Esophagus muscularis mucosa (tissue), 4 donors: ENCODE measurements at places on chromosomes 16 and 17. TPM values are rescaled to one million over a fixed set of nuclear protein-coding genes. Genes with fewer than 3 reads are reported as not detected.
A peak's percentile ranks its signal among the peaks of the same experiment; 100 is the strongest.

Gene KRT39
- total RNA-seq, result not detected

Gene PRSS53
- 1.3 TPM for total RNA-seq

Gene TBX6
- total RNA-seq, result 1.3 TPM

Gene TBC1D3
- not detected for total RNA-seq

Gene C1QL1
- 3.8 TPM for total RNA-seq

Gene AHSP
- total RNA-seq, result not detected

GRCh38 chr16:16033208-16033717 is 83.8 kb downstream of the ABCC1 start:
- H3K27me3 ChIP-seq, result no peaks in the 10 kb centered on the region
- no peak overlapping the region for H3K4me3 ChIP-seq

- no peaks in the 10 kb centered on the region for H3K27me3 ChIP-seq
- H3K4me3 ChIP-seq, result no peak overlapping the region
- peaks cover 53% of the 10 kb centered on the region for H3K4me1 ChIP-seq
- H3K27ac ChIP-seq, result peak overlapping the region; percentile 95
- no peak for DNase-seq
- H3K36me3 ChIP-seq, result no peaks in the 10 kb centered on the region
Measured at GRCh38 chr17:50154604-50155003, 4.1 kb upstream of the PPP1R9B start.

DNA sequence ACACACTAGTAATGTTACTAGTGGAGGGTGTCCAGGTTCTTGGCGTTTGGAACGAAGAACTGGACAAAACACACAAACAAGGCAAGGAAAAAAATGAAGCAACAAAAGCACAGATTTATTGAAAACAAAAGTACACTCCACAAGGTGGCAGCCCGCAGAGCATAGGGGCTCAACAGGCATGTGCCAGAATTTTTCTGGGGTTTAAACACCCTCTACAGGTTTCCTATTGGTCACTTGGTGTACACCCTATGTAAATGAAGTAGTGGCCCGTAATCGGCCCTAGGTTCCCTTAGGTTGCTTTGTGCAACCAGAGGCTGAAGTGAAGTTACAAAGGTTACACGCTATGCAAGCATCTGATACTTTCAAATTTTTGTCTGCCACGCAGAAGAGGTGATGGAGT is 8.1 kb downstream of the OR2C1 start:
- no peaks in the 10 kb centered on the region for H3K36me3 ChIP-seq
- H3K4me3 ChIP-seq, result no peak overlapping the region
- H3K27ac ChIP-seq, result no peak overlapping the region
- no peaks in the 10 kb centered on the region for H3K4me1 ChIP-seq

DNA sequence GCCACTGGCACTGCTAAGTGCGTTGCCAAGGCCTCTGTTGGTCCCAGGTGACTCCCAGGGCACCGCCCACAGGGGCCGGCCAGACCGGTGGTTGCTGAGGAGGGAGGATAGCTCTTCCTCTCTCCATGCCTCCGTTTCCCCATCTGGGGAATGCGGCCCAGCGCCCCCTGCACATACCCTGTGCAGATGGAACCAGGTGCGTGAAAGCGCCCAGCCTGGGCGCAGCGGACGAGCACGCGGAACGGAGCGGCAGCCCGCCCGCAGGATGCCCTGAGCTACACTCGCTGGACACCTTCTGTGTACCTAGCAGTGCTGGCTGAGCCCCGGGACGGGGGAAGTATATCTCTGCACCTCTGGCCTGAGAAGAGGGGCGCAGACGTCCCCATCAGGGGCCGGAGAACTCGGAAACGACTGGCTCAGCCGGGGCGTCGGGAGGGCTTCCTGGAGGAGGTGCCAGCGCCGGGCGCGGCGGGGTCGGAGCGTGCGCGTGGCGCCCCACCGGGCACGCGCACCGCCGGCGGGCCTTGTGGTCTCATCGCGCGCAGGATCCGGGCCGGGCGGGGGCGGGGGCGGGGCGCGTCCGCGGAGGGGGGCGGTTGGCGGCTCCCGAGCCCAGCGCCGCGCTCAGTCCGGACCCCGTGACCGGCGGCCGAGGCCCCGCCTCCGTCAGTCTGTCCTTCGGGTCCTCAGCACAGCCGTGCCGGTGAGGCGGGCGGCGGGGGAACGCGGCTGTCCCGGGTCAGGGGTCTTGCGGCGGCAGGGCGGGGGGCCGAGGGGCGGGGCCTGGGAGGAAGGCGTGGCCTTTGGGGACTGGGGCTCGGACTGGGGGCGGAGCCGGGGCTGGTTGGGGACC is at the start of the genes CCDC78 and HAGHL:
Gene CCDC78 (minus strand): TSS at position 6 of the 853 bp plus-strand sequence. CDS start 76 bp downstream, outside the sequence.
Gene HAGHL (plus strand): TSS at position 669 of the 853 bp plus-strand sequence. CDS start 404 bp downstream, outside the sequence.
- peaks cover 45% of the 10 kb centered on the region for H3K4me1 ChIP-seq
- H3K36me3 ChIP-seq, result peaks cover 26% of the 10 kb centered on the region
- no peak for DNase-seq
- H3K4me3 ChIP-seq, result peak within 1 kb of the TSS; percentile 56
- peaks cover 27% of the 10 kb centered on the region for H3K27me3 ChIP-seq

DNA sequence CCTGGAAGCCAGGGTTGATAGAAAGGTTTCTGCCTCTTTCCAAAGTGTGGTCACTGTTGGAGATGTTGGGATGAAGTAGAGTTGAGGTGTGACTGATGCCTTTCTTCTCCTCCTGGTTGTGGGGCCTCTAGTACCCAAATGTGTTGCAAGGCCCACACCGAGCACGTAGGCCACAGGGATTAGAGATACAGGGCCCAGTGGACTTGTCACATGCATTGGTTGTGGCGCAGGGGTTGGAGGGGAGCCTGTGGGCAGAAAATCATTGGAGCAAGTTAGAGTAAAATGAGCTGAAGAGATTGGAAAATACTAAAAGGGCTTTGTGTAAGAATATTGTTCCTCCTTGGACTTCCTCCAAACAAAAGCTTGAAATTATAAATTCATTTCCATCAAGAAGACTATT is 4.6 kb downstream of the KRT33A start:
- no peaks in the 10 kb centered on the region for H3K27me3 ChIP-seq
- no peaks in the 10 kb centered on the region for H3K4me1 ChIP-seq
- no peak overlapping the region for H3K27ac ChIP-seq
- no peaks in the 10 kb centered on the region for H3K36me3 ChIP-seq
- no peak overlapping the region for H3K4me3 ChIP-seq
- no peak for DNase-seq

GRCh38 chr17:79836510-79836971 is 2.7 kb downstream of the CBX4 start:
- H3K27me3 ChIP-seq, result peaks cover 34% of the 10 kb centered on the region
- H3K4me1 ChIP-seq, result peaks cover 76% of the 10 kb centered on the region
- no peak for DNase-seq
- peaks cover 23% of the 10 kb centered on the region for H3K36me3 ChIP-seq
- H3K4me3 ChIP-seq, result peak overlapping the region; percentile 56
- H3K27ac ChIP-seq, result no peak overlapping the region

DNA sequence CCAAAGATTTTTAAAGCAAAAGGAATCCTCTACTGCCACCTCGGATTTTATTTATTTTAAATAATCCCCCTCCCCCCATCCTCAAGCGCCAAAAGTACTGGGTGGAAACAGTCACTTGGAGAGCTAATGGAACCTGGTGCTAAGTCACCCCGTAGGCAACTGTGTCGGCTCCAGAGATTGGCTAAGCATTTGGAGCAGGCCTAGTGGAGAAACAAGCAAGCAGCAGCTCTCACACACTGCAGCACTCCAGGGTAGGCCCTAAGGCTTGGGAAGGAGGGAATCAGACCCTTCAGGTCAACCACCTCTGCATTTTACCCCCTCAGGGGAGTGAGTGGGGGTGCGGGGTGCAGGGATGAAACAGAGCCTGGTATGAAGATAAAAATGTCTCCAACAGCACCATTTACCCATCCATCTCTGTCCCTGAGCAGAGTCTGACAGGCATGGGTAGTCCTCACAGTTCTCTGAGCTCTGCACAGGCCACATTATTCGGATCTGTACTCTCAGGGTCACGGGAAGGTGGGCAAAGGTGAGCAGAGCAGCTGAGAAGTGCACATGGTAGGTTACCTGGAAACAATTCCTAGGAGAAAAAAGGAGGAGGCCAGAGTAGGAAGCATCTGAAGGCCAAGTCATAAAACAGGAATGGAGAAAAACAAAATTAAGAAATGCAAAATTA is 27.2 kb upstream of the STAC2 start:
- DNase-seq, result no peak
- no peak overlapping the region for H3K4me3 ChIP-seq
- no peaks in the 10 kb centered on the region for H3K4me1 ChIP-seq
- peaks cover 67% of the 10 kb centered on the region for H3K36me3 ChIP-seq
- no peak overlapping the region for H3K27ac ChIP-seq
- H3K27me3 ChIP-seq, result no peaks in the 10 kb centered on the region

- no peaks in the 10 kb centered on the region for H3K4me1 ChIP-seq
- no peak overlapping the region for H3K4me3 ChIP-seq
- no peak for DNase-seq
- H3K36me3 ChIP-seq, result no peaks in the 10 kb centered on the region
- H3K27me3 ChIP-seq, result no peaks in the 10 kb centered on the region
- no peak overlapping the region for H3K27ac ChIP-seq
Measured at GRCh38 chr16:52591934-52592592, 45.1 kb upstream of the TOX3 start.

DNA sequence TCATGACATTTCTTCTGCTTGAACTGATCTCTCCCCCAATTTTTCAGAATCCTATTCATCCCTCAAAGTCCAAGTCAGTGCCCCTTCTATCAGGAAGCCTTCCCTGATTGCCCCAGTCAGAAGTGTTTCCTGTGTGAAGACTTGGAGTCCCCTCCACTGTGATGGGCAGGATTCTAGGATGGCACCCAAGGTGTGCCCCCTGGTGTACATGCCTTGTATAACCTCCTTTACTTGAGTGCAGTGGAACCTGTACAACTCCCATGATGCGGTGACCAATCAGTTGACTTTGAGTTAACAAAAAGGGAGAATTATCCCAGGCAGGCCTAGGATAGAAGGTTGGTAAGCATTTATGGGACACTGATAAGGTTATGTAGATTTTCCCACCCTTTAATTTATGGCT is 23.4 kb downstream of the MYH13 start:
- H3K4me1 ChIP-seq, result no peaks in the 10 kb centered on the region
- no peaks in the 10 kb centered on the region for H3K27me3 ChIP-seq
- no peak overlapping the region for H3K27ac ChIP-seq
- H3K4me3 ChIP-seq, result no peak overlapping the region
- DNase-seq, result no peak
- no peaks in the 10 kb centered on the region for H3K36me3 ChIP-seq

- no peak for DNase-seq
- H3K27ac ChIP-seq, result no peak overlapping the region
- H3K27me3 ChIP-seq, result no peaks in the 10 kb centered on the region
Measured at GRCh38 chr16:74673876-74674275, 7.2 kb upstream of the RFWD3 start.

- H3K27ac ChIP-seq, result no peak overlapping the region
- DNase-seq, result no peak
Measured at GRCh38 chr16:84789431-84789830, 30.4 kb upstream of the CRISPLD2 start.

DNA sequence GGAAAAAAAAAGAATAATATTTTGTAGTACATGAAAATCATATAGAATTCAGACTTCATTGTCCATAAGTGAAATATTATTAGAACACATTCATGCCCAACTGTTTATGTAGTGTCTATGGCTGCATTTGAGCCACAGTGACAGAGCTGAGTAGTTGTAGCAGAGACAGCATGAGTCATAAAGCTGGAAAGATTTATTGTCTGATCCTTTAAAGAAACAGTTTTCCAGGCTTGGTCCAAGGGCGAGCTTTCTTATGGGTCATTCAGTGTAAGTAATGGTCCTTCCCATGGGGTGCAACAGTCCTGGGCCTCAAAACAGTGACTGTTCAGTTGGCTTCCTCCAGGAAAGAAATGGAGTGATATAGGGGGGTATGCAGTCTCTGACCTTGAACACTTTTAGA is 260.2 kb downstream of the HS3ST4 start:
- H3K27ac ChIP-seq, result no peak overlapping the region
- H3K27me3 ChIP-seq, result no peaks in the 10 kb centered on the region
- H3K36me3 ChIP-seq, result no peaks in the 10 kb centered on the region
- DNase-seq, result no peak

GRCh38 chr16:2438121-2438520 is 8.9 kb downstream of the CCNF start:
- peaks cover 39% of the 10 kb centered on the region for H3K36me3 ChIP-seq
- H3K27me3 ChIP-seq, result no peaks in the 10 kb centered on the region
- H3K27ac ChIP-seq, result no peak overlapping the region
- DNase-seq, result no peak
- H3K4me3 ChIP-seq, result no peak overlapping the region

DNA sequence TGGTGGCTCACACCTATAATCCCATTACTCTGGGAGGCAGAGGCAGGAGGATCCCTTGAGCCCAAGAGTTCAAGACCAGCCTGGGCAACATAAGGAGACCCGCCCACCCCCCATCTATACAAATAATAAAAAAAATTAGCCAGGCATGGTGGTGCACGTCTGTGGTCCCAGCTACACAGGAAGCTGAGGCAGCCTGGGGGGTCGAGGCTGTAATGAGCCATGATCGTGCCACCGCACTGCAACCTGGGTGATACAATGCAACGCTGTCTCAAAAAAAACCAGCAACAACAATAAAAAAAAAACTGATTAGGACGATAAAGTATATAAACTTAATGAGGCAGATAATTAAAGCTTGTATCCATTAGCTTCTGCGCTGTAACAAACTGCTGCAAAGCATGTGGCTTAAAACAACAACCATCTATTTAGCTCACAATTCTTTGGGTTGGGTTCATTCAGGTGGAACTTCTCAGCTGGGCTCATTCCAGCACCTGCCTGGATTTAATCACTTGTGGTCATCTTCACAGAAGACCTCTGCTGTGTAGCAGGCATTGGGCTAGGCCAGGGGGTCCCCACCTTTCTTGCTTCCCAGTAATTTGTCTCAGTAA is 45.8 kb downstream of the LCMT1 start:
- DNase-seq, result no peak
- no peak overlapping the region for H3K4me3 ChIP-seq
- no peaks in the 10 kb centered on the region for H3K27me3 ChIP-seq
- peaks cover 70% of the 10 kb centered on the region for H3K36me3 ChIP-seq
- no peaks in the 10 kb centered on the region for H3K4me1 ChIP-seq

DNA sequence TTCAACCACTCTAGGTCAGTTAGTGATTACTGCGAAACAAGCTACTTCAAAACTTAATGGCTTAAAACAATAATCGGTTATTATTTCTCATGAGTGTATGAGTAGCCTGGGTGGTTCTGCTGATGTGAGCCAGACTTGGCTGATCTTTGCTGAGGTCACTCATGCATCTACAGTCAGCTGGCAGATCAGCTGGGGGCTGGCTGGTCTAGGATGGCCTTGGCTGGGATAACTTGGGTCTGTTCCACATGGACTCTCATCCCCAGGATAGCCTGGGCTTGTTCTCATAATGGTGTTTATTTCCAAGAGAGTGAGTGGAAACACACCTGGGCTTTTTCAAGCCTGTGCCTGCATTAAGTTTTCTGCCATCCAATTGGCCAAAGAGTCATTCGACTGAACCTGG is 13.0 kb downstream of the CCDC182 start:
- no peak overlapping the region for H3K27ac ChIP-seq
- H3K4me3 ChIP-seq, result no peak overlapping the region
- no peaks in the 10 kb centered on the region for H3K36me3 ChIP-seq

- no peak overlapping the region for H3K27ac ChIP-seq
- no peak overlapping the region for H3K4me3 ChIP-seq
Measured at GRCh38 chr17:34275881-34276280, 5.9 kb downstream of the CCL7 start.

DNA sequence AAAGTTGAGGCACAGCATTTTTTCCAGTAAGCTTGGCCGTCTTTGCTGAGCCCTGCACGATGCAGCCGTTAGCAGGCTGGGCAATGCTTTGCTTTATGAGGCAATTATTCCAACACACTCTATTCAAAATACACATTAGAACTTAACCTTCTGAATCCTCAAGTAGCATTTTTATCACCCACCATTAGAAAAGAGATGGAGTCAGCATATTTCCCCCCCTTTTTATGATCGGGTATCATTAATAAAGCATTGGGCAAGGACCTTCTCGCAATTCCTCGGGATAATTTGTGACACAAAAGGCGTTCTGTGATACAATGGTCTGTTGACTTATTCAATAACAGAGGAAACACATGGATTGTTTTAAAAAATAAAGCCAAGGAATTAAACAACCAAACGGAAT is 374.5 kb upstream of the RBFOX1 start:
- no peaks in the 10 kb centered on the region for H3K27me3 ChIP-seq
- H3K4me3 ChIP-seq, result no peak overlapping the region
- no peaks in the 10 kb centered on the region for H3K36me3 ChIP-seq
- DNase-seq, result no peak
